Astrocyte of the cerebellum (primary cell): ENCODE measurements at places on chromosomes 7 and 10.

GRCh38 chr7:81414411-81414810 lies 355.4 kb downstream of the HGF start:
- no peak for DNase-seq

GRCh38 chr7:122148878-122149277 lies 4.8 kb upstream of the AASS start:
- DNase-seq = no peak

- no peak for DNase-seq
These were observed 348.5 kb downstream of the KCNMA1 start for GRCh38 chr10:77289027-77289501.

DNA sequence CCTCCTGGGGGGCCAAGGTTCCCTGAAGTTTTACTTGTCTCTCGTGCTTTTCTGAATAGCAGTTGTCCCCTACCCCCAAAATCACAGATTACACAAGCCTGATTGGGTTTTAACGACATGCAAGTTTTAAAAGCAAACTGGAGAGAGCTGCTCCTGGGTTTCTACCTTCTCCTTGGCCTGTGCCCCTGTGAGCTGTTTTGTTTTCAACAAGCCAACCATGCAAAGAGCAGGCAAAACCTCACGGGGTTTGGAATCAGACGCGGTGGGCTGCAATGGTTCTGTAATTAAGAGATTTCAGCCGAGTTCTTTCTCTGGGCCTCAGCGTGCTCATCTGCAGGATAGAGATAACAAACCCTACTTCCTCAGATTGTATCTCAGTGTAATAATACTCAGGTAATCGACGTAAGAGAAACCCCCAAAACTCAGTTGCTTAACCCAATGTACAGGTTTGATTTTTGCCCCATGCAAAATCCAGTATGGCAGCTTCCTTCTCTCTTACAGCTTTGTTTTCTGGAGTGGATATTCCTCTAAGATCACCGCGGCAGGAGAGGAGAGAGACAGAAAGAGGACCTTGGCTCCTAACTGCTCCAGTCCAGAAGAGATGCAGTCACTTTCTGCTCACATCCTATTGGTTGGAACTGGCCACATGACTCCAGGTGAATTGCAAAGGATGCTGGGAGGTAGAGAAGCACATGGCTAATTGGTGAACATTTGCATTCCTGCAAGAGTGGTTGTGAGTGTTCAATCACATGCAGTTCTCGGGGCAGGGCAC lies 42.0 kb downstream of the MYL10 start:
- DNase-seq = no peak

GRCh38 chr10:129105266-129105665 lies 361.8 kb upstream of the MGMT start:
- peak; percentile 63 for DNase-seq

- DNase-seq = no peak
These were observed 22.4 kb upstream of the PPA1 start for GRCh38 chr10:70255329-70256299.

GRCh38 chr7:55572378-55573233 lies at the start of gene VOPP1:
Gene VOPP1 (minus strand): TSS chr7:55572502. CDS start chr7:55572324, 178 bp downstream.
- no peak for DNase-seq

DNA sequence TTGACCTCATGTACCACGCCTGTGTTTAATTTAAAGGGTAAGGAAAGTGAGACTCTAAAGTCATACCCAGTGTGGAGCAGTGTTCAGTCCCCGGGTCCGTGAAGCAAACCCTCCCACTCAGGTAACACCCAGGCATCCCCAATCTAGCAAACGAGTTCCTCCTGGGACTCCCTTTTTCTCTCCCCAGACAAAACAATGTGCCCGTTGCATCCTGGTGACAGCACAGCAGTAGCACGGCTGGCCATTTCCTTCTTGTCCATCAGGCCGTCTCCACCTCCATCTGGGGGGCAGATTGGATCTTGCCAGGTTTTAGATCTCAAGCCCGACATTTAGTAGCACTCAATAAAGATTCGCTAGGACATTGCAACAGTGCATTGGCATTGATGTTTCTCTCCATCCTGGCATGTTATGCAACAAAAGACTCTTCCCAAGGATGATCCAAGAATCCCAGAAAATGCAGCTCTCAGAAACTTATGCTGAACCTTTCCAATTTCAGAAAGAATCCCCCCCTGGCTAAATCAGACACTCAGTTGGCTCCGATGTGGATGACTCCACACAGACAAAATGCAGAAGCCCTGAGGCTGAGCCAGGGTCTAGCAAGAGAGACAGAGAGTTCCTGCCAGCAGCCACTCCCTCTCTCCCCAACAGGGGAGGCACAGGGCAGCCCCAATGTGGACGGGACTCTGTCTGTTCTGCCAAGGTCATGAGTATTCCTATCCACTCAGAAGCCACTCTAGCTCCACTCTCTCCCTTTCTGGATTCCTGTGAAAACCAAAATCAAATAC lies 274.5 kb upstream of the MGMT start:
- DNase-seq = no peak
